ENCODE measurements at places on chromosomes 3 and 15.

GRCh38 chr3:33883951-33884561 is 85.6 kb downstream of the PDCD6IP start:
- no peak for DNase-seq

GRCh38 chr3:115860766-115861165 is 237.5 kb downstream of the GAP43 start:
- no peak for DNase-seq

DNA sequence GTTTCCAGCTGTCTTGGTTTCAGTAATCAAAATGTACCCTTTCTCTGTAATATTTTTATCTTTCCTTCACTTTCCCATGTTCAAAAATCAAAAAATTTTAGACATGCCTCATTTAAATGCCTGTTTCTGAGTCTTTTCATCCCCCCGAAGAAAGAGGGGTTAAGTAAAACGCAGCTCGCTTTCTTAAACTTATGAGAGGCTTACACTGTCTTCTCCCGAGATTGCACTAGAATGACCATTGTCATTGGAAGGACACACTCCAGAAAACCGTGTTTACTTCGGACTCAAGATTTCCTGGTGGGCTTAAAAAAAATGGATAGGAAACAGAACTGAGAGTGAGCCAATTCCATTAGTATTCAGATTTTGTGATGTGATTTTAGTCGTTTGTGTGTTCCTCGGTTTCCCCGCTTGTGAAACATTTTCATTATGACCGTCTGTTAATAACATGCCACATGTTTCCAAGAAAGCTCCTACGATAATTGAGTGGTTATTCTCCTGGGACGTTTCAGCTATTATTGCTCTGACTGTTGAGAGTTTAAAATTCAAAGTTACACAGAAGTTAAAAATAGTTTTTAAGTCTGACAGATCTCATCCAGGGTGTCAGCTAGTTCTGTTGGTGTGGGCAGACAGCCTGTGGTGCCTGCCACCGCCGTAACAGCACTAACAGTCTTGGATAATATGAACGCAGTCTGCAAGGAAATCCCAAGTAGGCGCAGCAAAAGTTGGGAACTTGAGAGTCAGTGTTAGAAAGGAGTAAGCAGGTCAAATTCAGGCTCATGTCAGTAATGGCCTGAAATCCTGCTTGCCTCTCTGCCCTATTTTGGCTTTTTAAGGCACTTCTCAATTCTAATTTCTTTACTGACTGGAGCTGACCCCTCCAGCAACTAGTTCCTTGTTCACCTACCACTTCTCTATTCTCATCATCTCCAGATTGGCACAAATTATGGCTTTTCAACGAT is 1.5 kb downstream of the CRYBG3 start:
- no peak for DNase-seq

- no peak for DNase-seq
Observed at GRCh38 chr3:161263057-161263456, 41.9 kb downstream of the NMD3 start.

- no peak for DNase-seq
Observed at GRCh38 chr15:70204652-70205051, 106.9 kb upstream of the TLE3 start.

DNA sequence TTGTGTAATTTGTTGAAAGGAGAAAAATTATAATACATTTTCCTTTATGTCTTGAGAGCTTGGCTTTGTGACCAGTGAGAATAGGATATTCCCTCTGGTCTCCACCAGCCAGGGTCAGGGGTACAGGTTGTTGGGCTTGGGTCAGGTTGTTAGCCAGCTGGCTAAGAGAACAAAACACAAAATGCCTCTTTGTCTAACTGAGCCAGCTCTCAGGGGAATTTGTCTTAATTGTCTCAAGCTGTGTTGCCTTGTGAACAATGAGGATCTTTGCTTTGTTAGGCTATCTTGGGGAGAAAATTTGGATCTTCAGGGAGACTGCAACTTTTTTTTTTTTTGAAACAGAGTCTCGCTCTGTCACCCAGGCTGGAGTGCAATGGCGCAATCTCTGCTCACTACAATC is 17.7 kb upstream of the GK5 start:
- no peak for DNase-seq

DNA sequence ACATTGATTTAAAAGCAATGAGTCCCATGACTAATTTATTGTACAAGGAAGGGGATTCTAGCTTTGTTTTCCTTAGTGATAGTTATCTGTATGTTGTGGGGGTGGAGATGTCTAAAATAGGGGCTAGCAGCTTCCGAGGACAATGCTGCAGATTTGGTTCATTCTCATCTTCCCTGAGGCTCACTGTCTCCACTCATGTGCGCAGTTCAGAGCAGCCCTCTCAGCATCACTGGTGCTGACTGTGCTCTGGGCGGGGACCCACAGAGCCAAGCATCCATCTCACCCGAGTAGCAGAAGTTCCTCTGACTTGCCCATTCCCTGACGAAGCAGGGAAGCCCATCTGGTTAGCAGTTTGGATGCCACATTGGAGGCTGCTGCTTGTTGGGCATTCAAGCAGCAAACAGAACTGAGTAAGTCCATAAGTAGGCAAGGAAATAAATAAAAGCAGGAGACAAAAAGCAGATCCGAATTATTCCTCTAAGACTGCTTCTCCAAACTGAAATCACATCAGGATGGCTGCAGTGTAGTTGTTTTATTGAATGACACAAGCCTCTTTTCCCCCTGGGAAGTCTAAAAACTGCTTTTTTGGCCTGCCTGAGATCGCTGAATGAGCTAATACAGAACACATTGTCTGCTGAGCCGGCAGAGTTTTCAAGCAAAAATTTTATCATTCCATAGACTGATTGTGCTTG is 27.5 kb downstream of the RARB start:
- no peak for DNase-seq

- DNase-seq, result no peak
Observed at GRCh38 chr3:69343875-69344274, 42.0 kb downstream of the FRMD4B start.

DNA sequence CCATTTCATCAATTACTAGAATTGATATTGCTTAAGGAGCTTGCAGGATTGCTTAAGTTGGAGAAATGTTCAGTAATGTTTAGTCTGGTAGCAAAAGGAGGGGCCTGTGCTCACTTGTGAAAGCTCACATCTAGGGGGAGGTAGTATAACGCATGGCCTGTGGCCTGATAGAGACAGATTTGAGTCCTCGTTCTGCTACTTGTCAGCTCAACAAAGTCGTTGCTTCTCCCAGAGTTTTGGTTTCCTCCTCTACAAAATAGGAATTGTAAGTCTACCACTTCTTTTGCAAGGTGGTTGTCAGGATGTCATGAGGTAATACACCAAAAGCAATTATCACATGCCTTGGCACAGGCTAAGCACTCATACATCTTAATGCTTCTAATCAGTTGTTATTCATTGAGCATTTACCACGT is 1.3 kb downstream of the ST3GAL6 start:
- DNase-seq, result no peak

DNA sequence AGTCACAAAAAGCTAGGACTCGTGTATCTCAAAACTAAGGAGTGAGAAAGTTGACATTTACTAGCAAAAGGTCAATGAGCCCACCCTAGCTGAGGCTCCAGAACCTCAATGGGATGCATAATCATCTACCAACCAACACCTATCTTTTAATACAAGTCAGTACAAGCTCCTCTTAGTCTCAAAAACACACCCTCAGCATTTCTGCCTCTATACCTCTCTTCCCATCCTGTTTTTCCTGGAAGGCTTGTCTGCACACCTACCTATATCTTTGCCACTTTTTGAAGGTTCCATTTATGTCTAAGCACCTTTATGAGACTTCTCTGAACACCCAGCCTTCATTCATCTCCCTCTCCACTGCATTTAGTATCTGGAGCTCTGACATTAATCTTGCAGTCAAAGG is 10.0 kb downstream of the WWTR1 start:
- no peak for DNase-seq

DNA sequence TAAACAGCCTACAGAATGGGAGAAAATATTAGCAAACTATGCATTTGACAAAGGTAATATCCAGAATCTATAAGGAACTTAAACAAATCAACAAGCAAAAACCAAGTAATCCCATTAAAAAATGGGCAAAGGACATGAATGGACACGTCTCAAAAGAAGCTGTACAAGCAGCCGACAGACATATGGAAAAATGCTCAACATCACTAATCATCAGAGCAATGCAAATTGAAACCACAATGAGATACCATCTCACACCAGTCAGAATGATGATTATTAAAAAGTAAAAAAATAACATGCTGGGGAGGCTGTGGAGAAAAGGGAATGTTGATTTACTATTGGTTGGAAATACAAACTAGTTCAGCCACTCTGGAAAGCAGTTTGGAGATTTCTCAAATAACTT is 30.7 kb upstream of the PPM1L start:
- no peak for DNase-seq

- DNase-seq, result no peak
Observed at GRCh38 chr3:56879436-56880215, 77.9 kb upstream of the ARHGEF3 start.

- DNase-seq, result no peak
Observed at GRCh38 chr3:135792858-135793475, 172.6 kb upstream of the PPP2R3A start.

GRCh38 chr15:92097474-92098178 is 244.1 kb downstream of the SLCO3A1 start:
- DNase-seq, result no peak
